CD4-positive, alpha-beta T cell treated with Interferon gamma for 1 hour (primary cell): ENCODE measurements at places on chromosomes 2 and 18.
A peak's percentile ranks its signal among the peaks of the same experiment; 100 is the strongest.

DNA sequence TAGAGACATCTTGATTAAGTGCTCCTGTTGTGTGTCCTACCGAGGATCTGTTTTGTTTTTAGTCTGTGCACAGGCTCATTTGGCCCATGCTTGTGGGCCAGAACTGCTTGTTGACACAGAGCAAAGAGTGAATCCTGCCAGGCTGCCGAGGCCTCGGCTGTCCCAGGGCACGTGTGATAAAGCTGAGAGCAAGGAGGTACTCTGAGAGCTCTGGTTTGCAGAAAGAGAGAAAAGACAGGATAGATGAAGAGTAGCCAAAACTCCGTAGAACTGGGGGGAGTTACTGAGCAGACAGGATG, 175.1 kb downstream of the FAM210A start:
- no peak for DNase-seq

DNA sequence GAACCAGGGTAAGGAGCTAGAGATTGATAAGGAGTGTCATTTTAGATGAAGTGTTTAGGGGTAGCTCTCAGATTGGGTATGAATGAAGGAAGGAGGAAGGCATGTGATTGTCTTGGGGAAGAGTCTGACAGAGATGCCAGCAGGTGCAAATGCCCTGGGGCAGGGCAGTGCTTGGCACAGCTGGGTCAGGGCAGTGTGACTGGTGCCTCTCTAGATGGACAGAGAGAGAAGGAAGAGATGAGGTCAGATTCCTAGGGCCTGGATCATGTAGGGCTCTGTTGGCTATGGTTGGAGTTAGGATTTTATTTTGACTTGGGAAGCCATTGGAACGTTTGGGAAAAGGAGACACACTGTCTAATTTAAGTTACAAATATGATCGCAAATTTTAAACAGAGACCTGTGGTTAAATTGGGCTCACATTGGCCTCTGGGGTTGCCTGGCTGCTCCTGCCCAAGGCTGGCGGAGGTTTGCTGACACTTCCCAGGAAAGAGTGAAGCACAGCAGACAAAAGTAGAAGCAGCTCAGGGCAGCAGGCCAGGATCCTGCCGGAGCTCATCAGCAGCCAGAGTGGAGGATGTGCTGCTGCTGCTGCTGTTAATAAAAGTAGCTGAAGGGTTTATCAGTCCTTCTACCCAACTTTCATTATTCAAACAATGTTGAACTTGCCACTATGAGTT, 32.7 kb upstream of the FHL2 start:
- DNase-seq, result no peak

GRCh38 chr2:5353565-5353964, 338.6 kb upstream of the SOX11 start:
- no peak for DNase-seq

- no peak for DNase-seq
Measured at GRCh38 chr18:3248658-3249359, 1.2 kb downstream of the MYL12A start.

DNA sequence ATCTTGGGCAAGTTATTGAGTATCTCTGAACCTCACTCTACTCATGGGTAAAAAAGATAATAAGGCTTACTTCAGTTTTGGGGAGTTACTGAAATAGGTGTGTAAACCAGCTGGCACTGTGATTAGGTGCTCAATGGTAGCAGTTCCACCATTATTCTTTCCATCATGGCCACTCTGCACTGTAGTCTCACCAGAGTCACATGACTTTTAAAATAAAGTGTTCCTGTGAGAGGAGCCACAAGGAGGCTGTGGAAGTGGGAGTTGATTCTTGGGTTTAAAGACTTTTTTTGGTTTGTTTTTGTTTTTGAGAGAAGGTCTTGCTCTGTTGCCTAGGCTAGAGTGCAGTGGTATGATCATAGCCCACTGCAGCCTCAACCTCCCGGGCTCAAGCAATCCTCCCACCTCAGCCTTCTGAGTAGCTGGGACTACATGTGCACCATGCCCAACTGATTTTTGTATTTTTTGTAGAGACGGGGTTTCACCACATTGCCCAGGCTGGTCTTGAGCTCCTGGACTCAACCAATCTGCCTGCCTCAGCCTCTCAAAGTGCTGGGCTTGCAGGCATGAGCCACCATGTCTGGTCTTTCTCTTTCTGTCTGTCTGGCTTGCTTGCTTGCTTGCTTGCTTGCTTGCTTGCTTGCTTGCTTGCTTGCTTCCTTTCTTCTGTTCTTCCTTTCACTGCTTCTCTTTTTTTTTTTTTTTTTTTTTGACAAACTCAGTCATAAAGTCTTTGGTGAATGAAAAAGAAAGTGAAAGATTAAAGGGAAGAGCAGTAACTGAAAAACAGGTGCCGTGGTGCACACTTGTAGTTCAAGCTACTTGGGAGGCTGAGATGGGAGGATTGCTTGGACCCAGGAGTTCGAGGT, 21.2 kb upstream of the ACVR1 start:
- peak; percentile 28 for DNase-seq

GRCh38 chr2:183229386-183229785, 105.1 kb downstream of the NUP35 start:
- DNase-seq, result no peak

DNA sequence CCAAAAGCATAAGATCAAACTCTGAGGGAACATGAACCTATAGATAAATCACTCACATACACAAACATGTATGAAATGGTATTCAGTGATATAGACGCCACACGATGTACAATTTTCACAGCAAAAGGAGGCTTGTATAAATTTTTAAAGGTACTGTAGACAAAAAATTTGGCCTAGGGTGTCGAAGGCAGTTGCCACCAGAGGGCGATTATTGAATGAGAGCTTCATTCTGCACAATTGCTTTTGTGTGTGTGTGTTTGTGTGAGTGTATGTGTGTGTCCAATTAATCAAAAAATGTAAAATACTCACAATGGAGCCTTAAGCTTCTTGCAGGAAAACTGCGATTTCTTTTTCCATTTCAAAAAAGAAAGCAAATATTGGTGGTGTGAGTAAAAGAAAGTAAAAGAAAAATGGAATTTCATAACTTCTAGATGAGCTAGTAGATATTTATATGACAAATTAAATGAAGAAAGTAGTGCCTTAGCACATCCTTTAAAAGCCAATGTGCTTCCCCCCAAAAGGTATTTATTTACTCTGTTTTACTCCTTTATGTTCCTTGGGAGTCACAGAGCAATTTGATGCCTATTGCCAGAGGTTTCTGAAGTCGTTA, 800.1 kb downstream of the SATB2 start:
- no peak for DNase-seq

DNA sequence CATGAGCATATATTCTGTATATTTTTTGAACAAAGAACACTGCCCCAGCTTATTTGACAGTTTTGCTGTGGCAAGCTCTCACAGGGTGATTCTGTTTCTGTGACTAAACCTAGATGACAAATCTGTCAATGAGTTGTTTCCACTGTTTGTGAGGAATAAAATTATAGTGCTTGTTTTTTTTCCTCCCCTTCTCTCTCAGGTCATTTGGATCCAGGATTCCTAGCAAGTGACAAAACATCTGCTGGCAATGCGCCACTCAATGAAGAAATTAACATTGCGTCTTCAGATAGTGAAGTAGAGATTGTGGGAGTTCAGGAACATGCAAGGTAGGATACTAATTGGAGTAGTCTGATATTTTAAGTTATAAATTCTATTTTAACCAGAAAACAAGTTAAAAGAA, 149.3 kb downstream of the HAUS1 start:
- no peak for DNase-seq

DNA sequence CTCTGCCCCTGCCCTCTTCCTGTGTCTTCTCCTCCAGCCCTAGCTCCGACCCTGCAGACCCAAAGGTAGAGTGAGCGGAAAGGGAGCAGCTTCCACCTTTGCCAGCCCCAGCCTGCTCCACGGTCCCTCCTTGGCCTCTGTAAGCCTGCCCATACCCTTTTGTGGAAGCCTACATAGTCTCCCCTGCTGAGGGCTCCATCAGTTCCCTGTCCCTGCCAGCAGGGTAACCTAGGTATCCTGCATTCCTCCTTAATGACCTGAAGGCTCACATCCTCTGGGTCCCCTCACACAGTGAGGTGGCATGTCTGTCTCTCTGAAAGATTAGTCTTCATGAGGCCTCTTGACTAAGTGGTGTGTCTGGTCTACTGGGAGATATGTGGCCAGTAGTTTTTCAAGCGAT, 20.5 kb upstream of the ACKR3 start:
- no peak for DNase-seq

- DNase-seq, result no peak
Measured at GRCh38 chr2:212863185-212863588, 288.2 kb downstream of the IKZF2 start.

DNA sequence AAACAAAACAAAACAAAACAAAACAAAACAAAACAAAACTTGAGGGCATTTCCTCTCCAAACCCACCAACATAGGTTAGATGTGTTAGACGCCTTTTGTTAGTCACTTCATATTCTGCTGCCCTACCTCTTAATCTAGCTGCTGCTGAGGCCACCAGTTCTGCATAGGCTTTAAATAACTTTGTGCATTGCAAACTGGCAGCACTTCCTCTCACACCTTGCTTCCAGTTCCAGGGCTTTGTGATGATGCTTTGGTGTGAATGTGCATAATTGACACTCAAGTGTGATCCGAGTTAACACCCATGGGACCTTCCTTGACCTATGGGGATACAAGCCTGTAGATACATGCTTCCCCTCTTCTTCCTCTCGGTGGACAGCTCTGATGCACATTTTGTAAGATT, 2.3 kb upstream of the SERPINB11 start:
- DNase-seq, result no peak

- no peak for DNase-seq
Measured at GRCh38 chr2:98476192-98476868, 31.7 kb downstream of the INPP4A start.

- DNase-seq, result no peak
Measured at GRCh38 chr2:46847726-46848412, 67.7 kb downstream of the MCFD2 start.

DNA sequence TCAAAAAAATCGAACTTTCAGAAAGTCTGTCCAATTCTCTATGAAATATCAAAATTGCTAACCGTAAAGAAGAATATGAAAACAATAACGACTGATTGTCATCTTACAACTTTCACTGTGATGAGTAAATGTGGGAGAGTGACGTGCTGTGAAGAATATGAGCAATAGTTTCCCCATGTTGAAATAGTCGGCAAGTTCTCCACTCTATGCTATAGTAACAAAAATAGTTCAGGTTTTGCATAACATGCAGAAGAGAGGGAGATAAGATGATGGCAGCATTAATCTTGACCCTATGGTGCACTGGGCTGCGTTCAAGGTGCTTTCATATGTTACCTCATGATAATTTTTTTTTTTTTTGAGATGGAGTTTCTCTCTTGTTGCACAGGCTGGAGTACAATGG, 196.8 kb upstream of the CYRIA start:
- peak; percentile 9 for DNase-seq

- no peak for DNase-seq
Measured at GRCh38 chr2:222108957-222109585, 189.7 kb downstream of the PAX3 start.

DNA sequence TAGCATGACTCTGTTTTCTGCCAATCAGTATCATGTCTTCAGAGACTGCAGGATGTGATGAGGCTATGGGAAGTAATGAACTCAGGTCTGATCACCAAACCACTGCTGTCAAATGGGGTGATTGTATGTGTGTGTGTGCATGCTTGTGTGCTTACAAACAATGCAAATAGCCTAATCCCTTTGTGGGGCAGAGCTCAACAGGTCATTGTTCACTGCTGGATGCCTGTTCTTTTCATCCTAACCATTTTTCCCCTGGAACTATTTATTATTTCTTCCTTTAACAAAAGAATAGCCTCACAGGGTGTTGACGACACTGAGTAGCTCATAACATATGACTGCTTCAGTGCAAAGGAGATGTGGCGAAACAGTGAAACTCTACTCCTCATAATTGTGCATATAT, 55.9 kb downstream of the NXPH2 start:
- no peak for DNase-seq

DNA sequence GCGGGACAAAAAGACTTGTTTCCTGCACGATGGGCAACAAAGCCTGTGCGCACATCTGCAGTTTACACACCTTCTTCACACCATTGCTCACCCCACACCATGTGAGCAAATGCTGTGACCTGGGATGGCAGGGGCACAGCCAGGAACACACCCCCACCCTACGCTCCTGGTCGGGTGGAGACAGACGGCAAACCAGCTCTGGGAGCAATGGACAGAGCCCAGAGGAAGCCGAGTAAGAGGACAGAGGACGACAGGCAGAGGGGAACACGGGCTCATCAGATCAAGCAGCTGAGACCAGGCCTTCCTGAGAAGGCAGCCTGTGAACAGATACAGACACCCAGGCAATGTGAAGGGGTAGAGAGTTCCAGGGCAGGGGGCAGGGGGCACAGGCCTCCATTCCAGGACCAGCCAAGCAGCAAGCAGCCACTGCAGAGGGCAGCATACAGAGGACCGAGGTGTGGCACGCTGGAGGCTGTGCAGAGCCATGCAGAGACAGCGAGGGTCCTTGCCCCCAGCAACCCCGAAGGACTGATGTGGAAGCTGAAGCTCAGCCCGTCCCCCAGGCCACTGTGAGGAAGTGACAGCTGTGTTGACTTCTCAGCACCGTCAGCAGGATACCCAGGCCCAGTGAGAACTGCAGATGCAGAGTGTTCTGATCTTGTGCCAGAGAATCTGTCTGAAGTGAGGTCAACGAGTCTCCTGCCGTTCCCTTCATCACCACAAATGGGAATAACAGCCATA, 46.2 kb downstream of the PARD6G start:
- no peak for DNase-seq

GRCh38 chr2:233449081-233449901, 95.0 kb downstream of the DGKD start:
- no peak for DNase-seq

- DNase-seq, result no peak
Measured at GRCh38 chr2:133641497-133641896, 73.2 kb upstream of the NCKAP5 start.

DNA sequence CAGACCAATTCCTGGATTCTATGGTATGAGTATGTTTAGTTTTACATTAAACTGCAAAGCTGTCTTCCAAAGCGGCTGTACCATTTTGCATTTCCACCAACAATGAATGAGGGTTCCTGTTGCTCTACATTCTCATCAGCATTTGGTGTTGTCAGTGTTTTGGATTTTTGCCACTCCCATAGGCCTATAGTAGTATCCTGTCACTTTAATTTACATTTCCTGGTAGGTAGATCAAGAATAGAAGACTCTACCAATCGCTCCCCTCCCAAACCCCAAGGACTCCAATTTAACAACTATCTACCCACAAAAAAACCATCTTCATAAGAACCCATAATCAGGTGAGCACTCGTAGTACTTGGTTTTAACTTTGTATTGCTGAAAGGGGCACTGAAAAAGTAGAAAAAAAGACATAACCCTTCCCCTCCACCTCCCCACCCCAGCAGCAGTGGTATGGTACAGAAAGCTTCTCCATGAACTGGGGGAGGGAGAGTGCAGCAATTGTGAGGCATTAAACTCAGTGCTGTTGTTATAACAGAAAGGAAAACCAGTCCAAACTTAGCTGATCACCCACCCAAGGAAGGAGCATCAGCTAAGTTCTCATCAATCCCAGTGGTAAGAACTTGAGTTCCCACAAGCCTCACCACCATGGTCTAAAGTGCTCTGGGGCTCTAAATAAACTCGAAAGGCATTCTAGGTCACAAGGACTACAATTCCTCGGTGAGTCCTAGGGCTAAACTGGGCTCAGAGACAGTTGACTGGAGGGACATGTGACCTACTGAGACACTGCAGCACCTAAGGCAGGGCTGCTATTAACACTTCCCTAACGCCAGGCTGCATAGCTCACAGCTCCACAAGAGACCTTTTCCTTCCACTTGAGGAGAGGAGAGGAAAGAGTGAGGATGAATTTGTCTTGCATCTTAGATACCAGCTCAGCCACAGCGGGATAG, 35.5 kb upstream of the CYTIP start:
- DNase-seq, result no peak

GRCh38 chr2:120825370-120826259, 89.9 kb downstream of the GLI2 start:
- no peak for DNase-seq
